ENCODE measurements at places on chromosomes 5 and 9. TPM values are rescaled to one million over a fixed set of nuclear protein-coding genes. Genes with fewer than 3 reads are reported as not detected.

DNA sequence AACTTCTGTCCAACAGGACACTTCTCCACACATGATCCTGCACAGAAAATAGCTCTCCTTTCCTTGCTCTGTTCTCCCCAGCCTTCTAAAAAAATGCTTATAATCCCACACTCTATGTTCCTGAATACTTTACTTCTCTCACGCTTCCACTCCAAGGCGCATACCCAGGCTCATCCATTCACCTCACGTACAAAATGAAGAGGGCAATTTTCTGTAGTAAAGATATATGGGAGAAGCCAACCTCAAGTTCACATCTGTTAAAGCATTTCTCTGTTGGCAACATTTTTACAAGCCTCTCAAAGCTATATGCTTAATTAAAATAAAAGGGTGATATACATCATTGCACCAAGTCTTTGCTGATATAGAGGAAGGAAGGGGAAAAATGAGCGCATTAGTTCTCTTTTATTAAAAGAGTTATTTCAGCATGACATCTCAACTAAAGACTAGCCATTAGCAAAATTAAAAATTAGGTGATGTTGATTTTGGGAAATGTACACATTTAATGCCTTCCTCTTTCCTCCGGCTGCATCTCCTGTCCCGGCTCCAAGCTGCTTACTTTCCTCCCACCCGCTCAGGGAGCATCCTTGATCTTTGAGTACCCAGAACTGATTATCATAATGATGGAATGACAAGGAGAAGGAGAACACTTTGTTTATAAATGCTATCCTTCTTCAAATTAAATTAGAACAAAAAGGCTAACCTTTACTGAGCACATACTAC is 342.1 kb upstream of the PANK3 start:
- H3K27ac ChIP-seq: no peak overlapping the region
- no peaks in the 10 kb centered on the region for H3K36me3 ChIP-seq
- peaks cover 29% of the 10 kb centered on the region for H3K27me3 ChIP-seq

NR2F1 gene
- total RNA-seq: 189 TPM

GRCh38 chr5:41891066-41891707 is 13.0 kb upstream of the RIMOC1 start:
- no peak overlapping the region for H3K27ac ChIP-seq
- no peaks in the 10 kb centered on the region for H3K36me3 ChIP-seq

DNA sequence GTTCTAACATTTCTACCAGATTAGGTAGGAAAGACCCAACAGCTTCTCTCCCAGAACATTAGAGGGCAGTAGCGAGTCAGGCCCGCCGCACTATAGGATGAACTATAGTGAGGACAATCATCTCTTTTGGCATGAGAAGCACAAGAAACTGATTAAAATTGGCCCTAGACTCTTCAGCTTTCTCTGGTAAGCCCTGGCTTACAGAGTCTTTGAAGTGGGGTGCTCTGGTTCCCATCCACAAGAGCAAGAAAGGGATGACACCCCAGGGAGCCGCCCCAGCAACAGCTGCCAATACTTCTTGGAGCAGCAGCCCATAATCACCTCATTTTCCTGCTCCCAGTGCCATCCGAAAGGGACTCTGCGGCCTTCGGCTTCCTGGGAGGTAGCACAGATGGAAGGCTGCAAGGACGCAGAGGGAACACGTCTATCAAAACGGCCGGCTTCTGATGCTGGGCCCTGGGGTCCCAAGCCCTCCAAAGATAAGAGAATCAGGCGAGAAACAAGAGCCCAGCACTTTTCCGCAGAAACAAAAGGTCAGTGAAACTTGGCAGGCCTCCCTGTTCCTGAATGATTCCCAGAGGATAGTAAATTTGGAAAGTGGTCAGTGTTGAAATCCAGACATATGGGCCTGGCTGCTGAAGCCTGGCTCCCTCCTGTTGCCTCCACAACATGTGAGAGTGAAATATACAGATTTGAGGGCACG is 69.3 kb downstream of the HSD17B3 start:
- H3K36me3 ChIP-seq: no peaks in the 10 kb centered on the region
- H3K4me1 ChIP-seq: peaks cover 8% of the 10 kb centered on the region
- H3K4me3 ChIP-seq: no peak overlapping the region
- H3K27me3 ChIP-seq: peaks cover 27% of the 10 kb centered on the region
- DNase-seq: no peak
- no peak overlapping the region for H3K27ac ChIP-seq

SLC34A3 gene
- not detected for total RNA-seq

POLR1E gene
- total RNA-seq: 20.5 TPM

SPZ1 gene
- not detected for total RNA-seq

LRRC14B gene
- not detected for total RNA-seq
